ENCODE measurements at places on chromosomes 2 and 18.

DNA sequence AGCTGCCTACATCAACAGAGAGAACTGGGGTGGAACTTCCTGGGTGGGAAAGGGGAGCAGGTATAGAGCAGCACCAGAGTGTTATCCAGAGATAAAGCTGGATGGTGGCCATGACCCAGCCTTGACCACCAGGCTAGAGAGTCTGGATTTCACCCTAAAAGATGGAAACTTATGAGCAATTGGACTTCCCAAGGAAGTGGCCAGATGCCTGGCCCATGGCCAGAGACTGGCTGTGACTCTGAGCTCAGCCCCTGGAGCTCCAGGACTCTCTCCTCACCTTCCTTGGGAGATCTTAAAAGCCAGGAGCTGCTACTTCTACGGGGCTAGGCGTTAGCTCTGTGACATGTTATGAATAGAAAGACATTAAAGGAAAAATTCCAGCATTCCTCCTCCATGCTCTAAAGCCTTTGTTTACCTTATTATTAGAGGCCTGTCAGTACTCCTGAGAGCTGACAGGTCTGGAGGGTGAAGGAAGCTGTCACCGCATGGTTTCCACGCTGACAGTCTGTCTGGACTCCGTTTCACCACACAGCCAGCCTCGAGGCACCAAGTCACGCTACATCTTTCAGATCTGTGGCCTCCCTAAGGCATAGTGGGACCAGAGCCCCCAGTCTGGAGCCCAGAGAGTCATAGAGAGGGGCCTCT lies 260.0 kb upstream of the SIX2 start:
- DNase-seq: no peak

DNA sequence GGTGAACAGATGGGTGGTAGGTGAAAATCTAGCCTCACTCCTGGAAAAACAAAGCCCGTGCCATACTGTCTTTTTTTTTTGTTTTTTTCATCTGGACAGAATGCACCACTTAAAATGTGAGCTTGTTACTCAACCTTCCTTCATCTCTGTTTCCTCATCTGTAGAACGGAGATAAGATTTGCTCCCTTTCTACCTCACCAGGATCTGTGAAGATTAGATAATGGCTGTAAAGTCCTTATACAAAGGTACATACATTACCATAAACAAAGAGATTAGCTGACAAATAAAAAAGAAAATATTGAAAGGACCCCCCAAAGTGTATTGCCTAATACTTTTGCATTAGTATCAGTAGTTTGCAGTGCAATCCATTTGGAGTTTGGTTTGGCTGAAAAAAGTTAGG lies 75.4 kb upstream of the ZEB2 start:
- no peak for DNase-seq

GRCh38 chr18:23369266-23369665 lies 83.8 kb upstream of the RIOK3 start:
- DNase-seq: peak; percentile 59

GRCh38 chr2:235510318-235510717 lies 16.5 kb downstream of the AGAP1 start:
- DNase-seq: no peak

GRCh38 chr2:103401621-103402020 lies 639.8 kb downstream of the TMEM182 start:
- no peak for DNase-seq

DNA sequence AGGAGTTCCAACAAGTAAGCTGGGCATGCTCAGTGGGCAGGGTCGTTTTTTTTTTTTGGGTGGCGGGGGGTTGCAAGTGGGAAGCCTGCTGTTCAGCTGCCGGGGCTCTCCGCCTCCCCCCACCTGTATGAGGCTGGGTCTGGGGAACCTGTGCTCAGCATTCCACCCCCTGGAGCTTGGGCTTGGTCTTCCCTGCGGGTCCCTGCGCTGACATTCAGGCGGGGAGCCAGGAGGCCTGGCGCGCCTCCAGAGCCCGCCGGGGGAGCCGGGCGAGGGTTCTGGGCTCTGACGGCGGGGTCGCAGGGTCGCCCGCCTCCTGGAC lies 822 bp upstream of the GPD2 start:
- no peak for DNase-seq

GRCh38 chr2:200307724-200308545 lies 1.4 kb downstream of the SPATS2L start:
- DNase-seq: no peak

GRCh38 chr2:20168727-20169696 lies 55.9 kb downstream of the SDC1 start:
- no peak for DNase-seq

DNA sequence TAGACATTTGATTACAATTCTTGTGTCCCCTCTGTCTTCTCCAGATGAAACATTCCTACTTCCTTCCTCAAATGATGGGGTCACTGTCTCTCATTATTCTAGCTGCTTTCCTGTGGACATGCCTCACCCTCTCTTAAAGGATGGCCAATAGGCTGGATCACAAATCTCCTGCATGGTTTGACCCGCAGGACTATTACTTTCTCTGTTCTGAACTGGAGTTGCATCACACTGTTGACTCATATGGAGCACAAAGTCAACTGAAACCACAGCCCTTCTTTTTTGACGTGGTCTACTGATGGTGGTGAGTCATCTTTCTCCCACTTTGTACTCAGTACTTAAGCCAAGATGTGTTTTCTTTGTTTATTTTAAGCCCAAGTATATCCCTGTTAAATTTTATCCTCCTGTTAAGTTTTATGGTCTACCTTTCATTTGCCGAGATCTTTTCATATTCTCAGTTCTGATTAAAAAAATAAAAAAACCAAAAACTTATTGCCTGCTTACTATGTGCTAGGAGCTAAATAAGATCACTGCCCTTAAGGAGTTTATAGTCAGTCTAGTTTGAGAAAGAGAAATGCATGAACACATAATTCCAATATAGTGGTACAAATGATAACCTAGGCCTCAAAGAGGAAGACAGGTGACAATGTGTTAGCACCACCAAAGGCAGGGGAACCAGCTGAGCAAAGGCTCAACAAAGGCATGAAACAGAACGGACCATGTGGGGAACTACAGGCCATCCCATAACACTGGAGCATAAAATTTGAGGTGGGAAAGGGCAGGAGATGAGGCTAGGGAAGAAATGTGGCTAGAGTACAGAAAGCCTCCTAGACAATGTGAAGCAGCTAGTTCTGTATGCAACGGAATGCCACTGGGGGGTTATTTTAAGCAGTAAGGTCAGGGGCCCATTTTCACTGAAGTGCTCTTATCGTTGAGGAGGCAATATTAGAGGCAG lies 67.6 kb upstream of the ZFP36L2 start:
- DNase-seq: no peak

DNA sequence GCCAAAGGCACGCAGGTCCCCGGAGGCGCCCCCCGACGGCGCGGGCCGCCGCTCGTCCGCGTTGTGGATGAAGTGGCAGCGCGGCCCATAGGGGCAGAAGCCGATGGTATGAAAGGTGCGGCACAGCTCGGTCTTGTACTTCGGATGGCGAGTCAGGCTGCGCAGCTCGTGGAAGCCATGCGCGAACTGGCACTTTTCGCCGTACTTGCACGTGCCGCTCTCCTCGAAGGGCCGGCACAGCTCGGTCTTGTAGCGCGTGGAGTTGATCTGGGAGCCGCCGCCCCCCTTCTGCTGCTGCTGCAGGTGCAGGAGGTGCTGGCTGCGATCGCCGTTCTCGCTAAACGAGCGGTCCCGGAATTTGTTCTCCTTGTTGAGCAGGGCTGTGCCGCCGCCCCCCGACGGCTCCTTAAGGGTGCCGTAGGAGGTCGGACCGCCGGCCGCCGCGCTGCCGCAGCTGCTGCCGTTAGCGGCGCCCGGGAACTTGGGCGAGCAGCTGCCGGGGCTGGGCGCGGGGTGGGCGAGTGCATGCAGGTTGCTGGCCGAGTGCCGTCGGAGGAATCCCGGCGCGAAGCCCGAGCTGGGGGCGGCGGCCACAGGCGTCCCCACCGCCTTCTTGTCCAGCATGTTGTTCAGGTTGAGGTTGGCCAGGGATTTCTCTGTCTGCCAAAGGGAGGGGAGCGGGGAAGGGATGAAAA lies 1.2 kb downstream of the ZFP36L2 start:
- peak; percentile 41 for DNase-seq

DNA sequence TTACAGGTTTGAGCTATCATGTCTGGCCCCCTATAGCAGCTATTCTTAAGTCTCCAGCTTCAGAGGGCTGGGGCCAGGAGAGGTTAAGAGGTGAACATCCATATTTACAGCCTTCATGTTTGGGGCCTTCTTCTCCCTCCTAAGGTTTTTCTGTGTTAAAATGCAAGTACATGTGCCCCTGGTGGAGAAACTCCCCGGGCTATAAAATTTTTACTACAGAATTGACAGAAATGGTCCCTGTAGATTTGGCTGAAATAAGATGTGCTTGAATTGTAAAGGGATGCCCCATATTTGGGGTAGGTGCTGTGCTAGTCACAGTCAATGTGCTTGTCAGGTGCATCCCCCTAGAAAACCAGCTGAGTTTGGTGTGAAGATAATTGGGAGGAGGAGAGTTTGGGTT lies 263.3 kb upstream of the CXCR4 start:
- no peak for DNase-seq

- DNase-seq: no peak
Measured at GRCh38 chr2:25835906-25836305, 42.4 kb downstream of the ASXL2 start.

GRCh38 chr2:200305797-200306195 lies 697 bp upstream of the SPATS2L start:
- peak; percentile 54 for DNase-seq

- DNase-seq: no peak
Measured at GRCh38 chr2:111133603-111134002, 12.9 kb downstream of the BCL2L11 start.

- no peak for DNase-seq
Measured at GRCh38 chr2:143839456-143839855, 680.5 kb downstream of the ZEB2 start.

DNA sequence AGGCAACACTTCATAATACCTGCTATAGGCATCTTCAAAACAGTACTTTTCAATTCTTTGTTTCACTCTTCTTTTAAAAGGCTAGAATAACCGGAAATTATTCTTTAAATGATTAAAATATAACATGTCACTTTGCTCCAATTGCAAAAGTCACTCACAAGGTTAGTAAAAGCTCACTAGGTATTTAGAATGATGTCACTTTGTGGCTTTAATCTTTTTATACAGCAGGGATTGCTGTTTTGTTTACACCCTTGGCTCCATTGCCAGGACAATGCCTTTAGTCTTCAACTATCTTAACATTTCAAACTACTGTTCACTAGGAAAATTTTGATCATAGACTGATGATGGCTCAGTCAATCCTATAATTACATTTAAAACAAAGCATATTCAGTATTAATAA lies 157.1 kb downstream of the BAZ2B start:
- no peak for DNase-seq

- DNase-seq: no peak
Measured at GRCh38 chr18:8821083-8821465, 115.7 kb downstream of the MTCL1 start.

DNA sequence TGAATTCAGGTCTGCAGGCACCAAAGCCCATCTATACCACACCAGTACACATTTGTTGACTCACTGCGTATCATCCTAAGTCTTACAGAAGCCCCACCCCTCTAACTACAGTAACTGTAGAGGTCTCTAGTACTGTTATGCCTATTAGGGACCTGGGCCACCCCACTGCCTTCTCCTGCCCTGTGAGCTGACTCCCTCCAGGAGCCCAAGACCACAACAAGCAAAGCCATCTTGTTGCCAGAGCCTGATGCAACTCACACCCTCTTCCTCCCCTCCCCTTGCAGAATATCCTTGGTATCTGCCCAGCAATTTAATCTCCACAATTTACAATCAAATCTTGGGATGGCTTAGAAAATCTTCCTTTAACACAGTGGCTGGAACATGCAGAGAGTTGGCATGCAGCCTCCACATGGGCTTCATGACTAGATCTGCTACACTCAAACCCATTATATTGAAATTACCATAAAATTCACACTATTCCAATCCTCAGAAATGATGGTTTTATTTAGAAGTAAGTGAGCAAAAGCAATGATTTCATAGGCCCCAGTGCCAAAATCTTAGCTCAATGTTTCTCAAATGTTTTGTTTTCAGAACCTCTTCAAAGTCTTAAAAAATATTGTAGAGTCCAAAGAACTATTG lies 17.7 kb upstream of the CYP1B1 start:
- DNase-seq: no peak

DNA sequence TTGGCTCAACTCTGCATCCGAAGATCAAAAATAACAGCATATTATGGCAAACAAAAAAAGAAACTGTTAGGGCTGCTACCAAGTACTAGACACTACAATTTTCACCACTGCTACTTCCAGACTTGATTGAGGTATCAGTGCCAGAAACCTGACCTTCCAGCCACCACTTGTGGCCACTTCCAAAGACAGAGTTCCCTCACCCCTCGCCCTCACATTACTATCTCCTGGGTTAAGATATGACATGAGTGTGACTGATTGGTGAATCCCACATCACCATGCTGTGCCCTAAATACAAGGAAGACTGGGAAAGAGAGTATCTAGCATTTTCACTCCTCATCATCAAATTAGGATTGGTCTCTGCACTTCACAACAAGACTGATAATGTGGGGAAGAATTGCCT lies 296.1 kb upstream of the NT5C1B start:
- DNase-seq: no peak
